ENCODE measurements at places on chromosomes 11 and 22.

GRCh38 chr11:78230161-78230877, 41.6 kb downstream of the USP35 start:
- DNase-seq, result no peak

DNA sequence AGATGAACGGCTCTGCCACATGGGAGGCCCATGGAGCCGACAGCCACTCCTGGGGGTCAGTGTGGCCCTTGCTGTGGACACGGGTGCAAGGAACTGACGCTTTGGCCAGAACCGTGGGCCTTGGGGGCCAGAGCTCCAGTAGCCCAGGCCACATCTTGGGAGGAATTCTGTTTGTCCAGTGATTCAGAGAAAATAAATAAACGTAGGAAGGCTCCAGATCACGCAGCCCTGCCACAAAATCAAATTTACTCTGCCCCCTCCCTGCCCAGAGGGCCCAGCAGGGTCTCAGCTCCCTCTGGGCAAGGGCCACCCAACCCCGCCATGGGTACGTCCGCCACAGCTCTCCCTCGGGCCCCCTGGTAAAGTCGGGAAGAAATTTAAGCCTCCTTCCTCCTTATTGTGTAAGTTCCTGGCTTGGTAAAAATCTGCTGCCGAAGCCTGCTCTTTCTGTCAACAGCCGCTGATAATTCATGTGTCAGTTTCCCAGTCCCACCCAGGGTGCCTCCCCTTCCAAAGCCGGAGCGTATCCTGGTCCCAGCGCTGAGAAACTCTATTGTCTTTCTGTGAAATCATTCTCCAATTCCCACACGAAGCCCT, 6.9 kb upstream of the MUC5AC start:
- no peak for DNase-seq

DNA sequence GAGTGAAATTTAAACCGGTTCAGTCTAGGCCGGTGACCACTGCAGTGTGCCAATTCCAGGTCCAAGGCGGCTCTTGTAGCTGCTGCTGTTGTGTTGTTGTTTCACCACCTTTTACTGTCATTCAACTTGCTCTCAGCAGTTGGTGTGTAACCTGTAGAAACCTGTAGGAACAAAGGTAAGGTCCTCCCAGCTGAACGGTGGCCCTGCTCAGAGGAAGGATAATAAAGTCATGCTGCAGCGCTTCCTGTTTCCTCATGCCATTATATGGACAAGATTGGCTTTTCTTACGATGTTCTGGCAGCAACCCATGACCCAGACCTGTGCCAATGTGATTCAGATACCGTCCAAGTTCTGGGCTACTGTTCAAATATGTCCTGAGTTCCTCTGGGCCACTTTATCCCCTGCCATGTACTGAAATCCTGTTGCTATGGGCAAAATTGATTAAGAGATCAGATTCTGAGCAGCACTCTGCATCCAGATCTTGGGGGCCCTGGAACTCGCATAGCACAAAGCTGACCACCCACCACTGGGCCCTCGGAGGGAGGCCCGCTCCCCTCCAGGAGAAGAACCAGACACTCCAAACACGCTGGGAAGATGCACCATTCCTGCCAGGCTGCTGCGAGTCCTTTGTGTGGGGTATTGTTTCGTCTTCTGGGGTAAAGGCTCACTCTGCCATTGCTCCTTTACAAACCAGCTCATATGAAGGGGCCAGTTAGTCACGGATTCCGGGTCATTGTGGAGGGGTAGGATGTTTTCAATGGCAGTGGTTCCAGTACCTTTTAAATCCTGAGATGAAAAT, 13.2 kb downstream of the FAM181B start:
- no peak for DNase-seq

- no peak for DNase-seq
These were observed 727.4 kb downstream of the DLG2 start for GRCh38 chr11:84899740-84900139.

DNA sequence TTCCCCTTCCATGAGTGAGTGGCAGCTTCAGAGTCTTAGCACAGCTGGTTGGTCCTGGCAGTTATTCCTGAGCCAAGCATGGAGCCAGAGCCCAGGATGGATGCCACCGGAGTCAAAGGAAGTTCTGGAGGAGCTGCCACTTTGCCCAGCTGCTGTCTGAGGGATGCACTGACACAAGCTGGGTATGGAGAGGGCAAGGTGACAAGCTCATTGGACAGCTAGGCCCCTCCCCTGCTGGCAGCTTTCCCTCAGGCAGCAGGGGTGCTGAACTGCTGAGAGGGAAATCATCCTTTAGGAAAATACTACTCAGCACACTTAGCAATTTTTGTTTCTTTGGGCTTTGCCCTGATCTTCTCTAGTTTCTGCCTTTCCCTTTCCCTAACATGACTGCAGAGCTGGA, 99.3 kb upstream of the SESN3 start:
- no peak for DNase-seq

- no peak for DNase-seq
These were observed 19.7 kb downstream of the ZNF195 start for GRCh38 chr11:3359092-3359824.

DNA sequence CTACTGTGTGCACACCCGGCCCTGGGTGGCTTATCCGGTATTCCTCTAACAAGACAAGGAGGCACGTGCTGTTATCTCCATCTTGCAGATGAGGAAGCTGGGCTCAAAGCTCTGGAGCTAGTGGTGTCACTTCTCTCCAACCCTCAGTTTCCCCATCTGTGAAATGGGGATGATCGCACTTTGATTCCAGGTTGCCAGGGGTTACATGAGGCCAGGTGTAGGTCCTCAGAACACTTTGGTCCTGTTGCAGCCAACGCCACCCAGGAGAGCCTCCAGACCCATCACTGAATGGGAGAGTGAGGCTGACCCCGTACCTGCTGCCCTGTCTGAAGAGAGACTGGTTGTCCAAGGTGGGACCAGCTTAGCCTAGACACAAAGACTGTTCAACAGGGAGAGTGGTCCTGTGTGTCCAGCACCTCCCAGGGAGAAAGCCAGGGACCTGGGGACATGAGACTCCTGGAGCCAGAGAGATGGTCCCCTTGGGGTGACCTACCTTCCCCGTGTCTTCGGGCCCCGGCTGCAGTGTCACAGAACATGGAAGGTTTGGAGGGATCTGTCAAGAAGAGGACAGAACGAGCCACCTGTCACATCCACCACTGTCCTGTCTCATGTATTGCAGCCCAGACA, 41.0 kb downstream of the TPBGL start:
- no peak for DNase-seq

DNA sequence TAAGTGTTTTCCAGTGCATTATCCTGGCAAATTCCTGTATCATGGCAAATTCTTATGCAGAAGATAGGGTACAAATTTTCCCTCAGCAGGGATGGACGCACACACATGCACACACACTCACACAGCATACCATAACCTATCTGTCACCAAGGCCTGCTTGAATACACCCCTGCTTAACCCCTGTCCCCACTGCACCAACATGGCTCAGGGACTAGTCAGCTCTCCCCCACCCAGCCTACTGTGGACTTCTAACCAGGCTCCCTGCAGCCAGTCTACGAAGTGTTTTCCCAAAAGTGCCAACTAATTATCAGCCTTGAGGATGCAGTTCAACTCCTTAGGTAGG, 63.1 kb downstream of the RAB30 start:
- no peak for DNase-seq

DNA sequence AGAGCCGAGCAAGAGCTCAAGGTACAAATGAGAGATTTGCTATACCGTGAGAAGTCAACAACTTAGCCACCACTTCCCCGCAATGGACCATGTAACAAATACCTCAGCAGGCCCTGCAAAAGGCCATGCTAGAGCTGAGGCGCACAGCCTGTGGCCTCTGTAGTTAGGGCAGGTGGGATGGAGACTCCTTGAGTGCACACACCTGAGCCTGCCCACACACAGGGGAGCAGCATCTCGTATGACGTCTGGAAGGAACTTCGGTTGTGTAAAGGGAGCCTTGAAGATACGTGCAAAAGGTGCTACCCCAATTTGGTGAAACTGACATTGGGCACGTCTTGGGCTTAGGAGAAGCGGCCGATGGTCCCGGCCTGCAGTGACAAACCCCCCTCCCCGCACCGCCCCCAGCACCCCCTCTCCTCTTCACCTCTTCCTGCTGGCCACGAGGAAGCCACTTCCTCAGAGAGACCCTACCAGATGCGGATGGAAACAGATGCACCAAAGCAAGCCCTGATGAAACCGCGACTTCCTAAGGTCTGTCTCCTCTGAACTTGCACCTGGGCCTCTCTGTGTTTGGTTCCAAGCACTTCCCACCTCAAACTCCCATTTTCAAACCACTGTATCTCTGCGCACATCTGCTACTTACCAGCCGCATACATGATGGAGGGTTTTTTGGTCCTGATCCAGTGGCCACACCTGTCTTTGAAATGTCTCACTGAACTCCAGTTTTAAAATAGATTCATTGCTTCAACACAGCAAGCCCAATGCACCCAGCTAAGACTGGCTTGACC, 10.6 kb downstream of the CDPF1 start:
- no peak for DNase-seq

GRCh38 chr11:8369592-8370205, 106.0 kb upstream of the LMO1 start:
- no peak for DNase-seq

GRCh38 chr22:22547692-22548300, 11.3 kb downstream of the PRAME start:
- DNase-seq, result no peak

- DNase-seq, result no peak
These were observed 68.7 kb downstream of the PRR5L start for GRCh38 chr11:36364551-36365325.

- DNase-seq, result no peak
These were observed 31.7 kb downstream of the ALG12 start for GRCh38 chr22:49886346-49887063.

- no peak for DNase-seq
These were observed 10.3 kb downstream of the CD5 start for GRCh38 chr11:61112575-61112974.

DNA sequence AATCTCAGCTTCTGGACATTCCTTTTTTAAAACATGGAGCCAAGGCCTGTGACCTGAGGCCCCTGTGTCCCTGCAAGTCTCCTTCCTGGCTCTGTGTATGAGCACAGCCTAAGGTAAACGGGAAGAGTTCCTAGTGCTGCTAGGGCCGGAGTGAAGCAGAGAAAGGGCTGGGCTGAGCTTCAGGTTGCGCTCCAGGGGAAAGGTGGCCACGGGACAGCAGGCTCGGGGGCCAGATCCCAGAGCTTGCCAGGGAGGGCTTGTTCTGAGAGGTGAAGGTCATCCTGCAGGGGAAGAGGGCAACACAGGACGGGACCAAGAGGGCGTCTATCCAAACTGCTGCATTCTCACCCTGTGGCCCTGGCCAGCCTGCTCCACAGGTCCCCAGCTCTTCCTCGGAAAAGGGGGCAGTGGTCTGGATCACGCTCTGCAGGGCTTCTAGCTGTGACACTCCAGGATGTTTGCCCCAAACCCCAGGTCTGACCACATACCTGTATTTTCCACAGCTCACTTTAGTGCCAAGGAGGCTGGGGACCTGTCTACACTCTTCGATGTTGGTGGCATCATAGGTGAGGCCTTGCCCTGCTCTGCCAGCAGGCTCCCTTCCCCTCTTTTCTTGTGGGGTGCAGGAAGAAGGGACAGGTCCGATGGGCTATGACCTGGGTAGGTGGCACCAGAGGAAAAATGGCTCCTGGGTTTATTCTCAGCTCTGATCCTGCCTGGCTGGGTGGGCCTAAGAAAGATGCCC, 20.4 kb downstream of the SLC37A2 start:
- DNase-seq, result no peak

DNA sequence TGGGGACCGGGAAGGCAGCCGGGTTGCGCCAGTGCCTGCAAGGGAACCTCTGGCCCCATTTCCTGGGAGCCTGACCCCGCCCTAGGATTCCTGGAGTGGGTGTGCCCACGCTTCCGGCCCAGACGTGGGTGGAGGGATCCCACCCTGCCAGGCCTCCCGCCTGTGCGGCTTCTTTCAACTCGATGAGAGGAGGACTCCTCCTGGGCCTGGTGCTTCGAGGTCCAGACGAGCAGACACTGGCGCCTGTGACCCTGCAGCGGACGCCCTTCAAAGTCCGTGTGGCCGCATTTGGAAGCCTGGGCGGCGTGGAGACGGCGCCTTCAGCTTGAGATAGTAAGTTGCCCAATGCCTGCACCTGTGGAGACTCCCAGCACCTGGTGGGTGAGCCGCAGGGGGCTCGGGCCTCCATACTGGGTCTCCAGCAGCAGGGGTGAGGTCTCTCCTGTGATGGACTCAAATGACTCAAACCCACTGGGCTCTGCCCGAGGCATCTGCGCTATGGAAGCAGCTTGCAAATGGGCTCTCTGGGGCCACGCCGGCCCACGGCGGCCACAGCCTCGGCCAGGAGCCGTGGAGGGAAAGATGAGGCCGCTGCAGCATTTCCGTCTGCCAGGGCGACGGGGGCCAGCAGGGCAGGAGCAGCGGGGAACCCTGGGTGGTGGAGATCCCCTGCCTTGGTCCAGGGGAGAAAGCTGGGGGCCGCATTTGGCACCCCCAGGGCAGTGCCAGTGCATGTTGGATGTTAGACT, 64.3 kb upstream of the PPARA start:
- no peak for DNase-seq

- DNase-seq, result no peak
These were observed 875.6 kb downstream of the METTL15 start for GRCh38 chr11:28983780-28984179.

DNA sequence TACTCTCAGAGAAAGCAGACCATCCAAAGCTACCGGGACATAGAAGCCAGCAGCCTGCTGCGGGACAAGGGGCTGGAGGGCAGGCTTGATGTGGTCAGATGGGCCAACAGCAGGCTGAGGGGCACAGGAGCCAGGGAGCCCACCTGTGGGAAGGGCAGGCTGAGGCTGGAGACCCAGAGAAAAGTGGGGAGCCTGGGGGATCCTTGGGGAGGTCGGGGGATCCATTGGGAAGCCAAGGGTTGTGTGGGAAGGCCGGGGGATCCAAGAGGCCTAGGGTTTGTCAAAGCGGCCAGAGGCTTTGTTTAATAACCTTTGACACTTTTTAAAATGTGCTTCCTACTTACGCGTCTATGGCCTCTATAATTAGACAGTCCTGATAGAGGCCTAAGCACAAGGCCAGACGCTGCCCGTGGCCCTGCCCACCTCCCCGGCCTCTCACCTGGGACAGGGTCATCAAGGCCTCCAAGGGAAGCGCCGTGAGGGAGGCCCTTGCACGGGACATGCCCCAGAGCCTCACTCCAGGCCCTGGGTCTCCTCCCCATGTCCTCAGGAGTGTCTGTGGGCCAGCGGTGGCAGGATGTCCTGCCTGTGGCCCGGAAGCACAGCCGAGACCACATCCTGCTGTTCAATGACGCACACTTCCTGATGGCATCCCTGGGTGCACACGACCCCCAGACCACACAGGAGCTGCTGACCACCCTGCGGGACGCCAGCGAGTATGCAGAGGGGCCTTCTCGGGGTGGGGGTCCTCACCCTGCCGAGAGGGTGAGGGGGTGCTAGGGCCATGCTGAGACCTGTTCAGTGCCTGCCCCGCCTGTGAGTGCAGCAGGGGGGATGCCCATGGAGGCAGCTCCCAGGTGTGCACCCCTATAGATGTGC, 8.6 kb upstream of the GTSE1 start:
- no peak for DNase-seq

- DNase-seq, result no peak
These were observed 1.1 kb downstream of the CBX6 start for GRCh38 chr22:38870791-38871359.

- peak; percentile 49 for DNase-seq
These were observed 36.0 kb upstream of the CSNK1E start for GRCh38 chr22:38353142-38353629.

All from stimulated activated CD4-positive, alpha-beta T cell treated with anti-CD3 and anti-CD28 coated beads, TNF-alpha, amount 100 ng/mL, for 24 hours (primary cell).